Frontal cortex (tissue), 4 donors: ENCODE measurements at places on chromosomes 4 and X.
A peak's percentile ranks its signal among the peaks of the same experiment; 100 is the strongest.

GRCh38 chr4:113576947-113577678 is 184.4 kb downstream of the CAMK2D start:
- DNase-seq, result no peak

GRCh38 chr4:109319684-109320083 is 17.2 kb upstream of the COL25A1 start:
- no peak for DNase-seq

- no peak for DNase-seq
Measured at GRCh38 chr4:6493658-6494304, 21.4 kb upstream of the PPP2R2C start.

- DNase-seq, result no peak
Measured at GRCh38 chr4:184103527-184104264, 114.0 kb downstream of the ENPP6 start.

- DNase-seq, result peak; percentile 39
Measured at GRCh38 chr4:52983563-52984303, 121.6 kb downstream of the RASL11B start.

DNA sequence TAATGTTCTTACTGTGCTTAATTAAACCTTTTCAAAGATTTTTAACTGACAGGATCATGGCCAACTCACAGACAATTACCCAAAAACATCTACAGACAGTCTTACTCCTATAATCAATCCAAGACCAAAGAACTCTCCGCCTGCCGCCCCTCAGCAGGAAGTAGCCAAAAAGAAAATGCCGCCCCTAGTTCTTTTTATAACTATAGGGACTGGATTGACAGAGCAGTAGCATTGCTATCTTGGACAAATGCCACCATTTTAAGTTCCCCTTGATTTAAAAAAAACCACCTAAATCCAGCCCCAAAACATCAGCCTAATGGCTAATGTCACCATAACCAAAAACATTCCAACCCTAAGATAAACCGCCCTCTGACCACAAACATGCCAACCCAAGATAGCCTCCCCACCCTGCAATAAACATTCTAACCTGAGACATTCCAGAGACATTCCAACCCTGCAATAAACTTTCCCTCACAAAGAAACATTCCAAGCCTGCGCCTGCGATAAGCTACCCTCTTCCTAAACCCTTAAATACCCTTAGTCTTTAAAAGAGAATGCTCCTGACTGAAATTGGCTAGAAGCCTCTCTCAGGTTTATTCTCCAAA is 77.0 kb downstream of the COQ2 start:
- DNase-seq, result no peak

DNA sequence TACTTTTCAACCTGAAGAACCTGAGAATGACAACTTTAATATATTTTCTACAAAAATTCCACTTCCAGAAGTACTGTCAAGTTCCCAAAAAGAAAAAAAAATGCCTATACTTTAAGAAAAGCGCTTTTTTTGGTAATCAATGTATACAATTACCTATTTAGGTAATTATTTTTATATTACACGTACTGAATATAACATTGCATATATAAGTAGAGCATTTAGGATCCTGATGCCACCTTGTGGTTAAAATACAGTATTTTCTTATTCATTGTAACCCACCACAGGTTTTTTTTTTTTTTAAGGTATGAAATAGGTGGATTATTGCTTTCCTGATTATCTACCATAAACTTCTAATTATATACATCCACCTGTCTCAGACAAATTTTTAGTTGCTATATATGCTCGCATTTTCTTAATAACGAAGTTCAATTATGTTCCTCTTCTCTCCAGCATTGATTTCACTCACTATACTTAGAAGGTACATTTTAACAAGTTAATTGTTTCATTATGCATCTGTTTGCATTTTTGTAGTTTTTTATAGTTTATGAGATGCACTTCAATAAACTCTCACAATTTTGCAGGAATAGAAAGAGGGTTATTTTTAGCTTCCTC is 5.2 kb downstream of the MAP9 start:
- DNase-seq, result no peak

- peak; percentile 58 for DNase-seq
Measured at GRCh38 chr4:56410247-56411062, 23.2 kb upstream of the AASDH start.

- DNase-seq, result no peak
Measured at GRCh38 chr4:146269228-146269653, 54.9 kb downstream of the REELD1 start.

DNA sequence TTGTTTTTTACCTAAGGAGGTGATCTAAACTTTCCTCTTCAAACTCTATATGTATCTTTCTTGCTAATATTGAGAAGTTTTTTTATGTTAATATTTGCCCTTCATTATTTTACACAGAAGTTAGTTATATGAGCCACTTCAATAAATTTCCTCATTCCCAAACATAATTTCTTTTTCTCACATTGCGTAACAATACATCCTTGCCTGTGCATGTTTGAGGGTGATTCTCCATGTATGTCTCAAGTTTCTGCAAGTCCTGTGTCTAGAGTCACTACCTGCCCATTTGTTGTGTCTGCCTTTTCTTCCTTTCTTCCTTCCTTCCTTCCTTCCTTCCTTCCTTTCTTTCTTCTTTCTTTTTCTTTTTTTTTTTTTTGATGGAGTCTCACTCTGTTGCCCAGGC is 2057.9 kb downstream of the PCDH7 start:
- DNase-seq, result no peak

GRCh38 chrX:85109235-85109634 is 105.6 kb downstream of the APOOL start:
- no peak for DNase-seq

- no peak for DNase-seq
Measured at GRCh38 chr4:71732066-71732465, 51.8 kb downstream of the GC start.

DNA sequence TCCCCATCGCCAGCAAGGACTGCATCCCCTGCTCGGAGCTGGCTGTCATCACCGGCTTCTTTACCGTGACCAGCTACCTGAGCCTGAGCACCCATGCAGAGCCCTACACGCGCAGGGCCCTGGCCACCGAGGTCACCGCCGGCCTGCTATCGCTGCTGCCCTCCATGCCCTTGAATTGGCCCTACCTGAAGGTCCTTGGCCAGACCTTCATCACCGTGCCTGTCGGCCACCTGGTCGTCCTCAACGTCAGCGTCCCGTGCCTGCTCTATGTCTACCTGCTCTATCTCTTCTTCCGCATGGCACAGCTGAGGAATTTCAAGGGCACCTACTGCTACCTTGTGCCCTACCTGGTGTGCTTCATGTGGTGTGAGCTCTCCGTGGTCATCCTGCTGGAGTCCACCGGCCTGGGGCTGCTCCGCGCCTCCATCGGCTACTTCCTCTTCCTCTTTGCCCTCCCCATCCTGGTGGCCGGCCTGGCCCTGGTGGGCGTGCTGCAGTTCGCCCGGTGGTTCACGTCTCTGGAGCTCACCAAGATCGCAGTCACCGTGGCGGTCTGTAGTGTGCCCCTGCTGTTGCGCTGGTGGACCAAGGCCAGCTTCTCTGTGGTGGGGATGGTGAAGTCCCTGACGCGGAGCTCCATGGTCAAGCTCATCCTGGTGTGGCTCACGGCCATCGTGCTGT is 31.5 kb downstream of the WFS1 start:
- DNase-seq, result no peak

DNA sequence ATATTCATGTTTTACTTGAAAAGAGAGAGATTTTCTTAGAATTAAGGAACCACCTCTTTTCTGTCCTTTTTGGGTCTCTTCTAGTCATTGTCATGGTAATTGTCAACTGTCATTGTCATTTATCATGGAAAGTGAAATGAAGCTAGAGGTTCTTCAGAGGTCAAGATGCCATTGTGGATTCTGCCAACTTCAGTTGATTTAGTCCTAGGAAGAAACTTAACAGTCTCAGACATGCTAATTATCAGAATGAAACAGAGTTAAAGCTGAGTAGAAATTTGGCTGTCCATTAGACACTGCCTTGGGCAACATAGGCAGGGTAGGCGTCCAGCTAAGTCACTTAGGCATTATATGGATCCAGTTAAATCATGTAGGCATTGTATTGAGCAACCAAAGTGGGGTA is 796.1 kb upstream of the ADGRL3 start:
- DNase-seq, result no peak

DNA sequence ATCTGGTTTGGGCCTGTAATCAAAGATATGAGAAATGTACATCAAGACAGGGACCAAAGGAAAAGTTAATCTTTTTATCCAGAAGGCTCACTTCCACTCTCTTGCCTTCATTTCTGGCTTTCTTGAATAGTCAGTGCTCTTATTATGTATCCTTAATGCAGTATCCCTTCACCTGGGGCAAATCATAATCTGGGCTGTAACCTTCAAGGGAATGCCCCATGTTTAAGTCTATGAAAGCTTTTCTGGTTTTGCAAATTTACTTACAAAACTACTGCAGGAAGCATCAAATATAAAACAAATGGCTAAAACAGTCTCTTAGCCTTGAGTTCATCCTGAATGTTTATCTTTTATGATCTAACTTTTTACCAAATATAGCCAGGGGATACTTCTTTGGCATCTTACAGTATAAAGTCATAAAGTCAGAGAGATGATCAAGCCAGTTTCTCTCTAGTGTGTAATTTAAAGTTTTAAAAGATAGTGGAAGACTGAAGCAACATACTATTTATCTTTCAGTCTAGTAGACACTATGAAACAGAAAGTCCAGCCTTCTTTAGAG is 1214.8 kb downstream of the STIM2 start:
- DNase-seq, result no peak

GRCh38 chrX:1591863-1592469 is 562 bp downstream of the AKAP17A start:
- no peak for DNase-seq

- peak; percentile 9 for DNase-seq
Measured at GRCh38 chr4:13523591-13524503, 20.5 kb downstream of the NKX3-2 start.
